AG10803 (cell line): ENCODE measurements at places on chromosomes 11 and 22.

DNA sequence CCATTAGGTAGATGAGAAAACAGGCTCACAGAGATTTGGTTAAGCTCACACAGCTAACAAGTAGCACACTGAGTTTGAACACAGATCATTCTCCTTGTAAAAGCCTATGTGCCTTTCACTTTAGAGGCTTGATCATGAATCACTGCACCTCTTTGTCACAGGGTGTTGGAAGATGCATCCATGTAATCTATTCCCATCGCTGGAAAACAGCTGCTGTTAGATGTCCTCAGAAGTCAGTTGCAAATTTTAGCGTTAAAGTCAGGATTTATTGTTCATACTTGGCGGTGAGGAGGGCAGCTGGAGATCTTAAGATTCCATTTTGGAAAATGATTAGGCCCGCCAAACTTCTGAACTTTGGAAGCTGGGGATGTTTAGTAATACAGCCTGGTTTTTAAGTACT lies 2.6 kb downstream of the CNTF start:
- peak; percentile 16 for DNase-seq

DNA sequence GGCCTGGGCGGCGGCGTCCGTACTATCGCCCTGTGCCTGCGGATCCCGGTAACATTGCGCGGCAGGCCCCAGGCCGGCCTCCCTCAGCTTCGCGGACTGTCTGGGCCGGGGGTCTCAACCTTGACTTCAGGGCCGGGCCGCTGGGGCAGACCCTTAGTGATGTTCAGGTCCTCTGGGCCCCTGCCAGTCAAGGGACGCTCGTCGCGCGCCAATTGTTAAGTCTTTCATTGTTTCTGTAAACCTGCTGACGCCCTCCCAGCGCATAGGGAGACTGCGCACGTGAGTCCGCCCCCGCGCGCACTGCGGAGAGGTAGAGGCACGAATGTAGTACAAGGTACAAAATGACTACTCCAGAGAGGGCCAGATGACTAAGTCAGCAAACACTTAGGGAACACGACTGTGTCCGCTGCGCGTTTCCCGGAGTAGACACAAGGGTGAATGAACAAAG lies 451 bp upstream of the HDHD5 start:
- peak; percentile 46 for DNase-seq

- no peak for DNase-seq
These were observed 14.2 kb downstream of the P2RY6 start for GRCh38 chr11:73286240-73286810.

- DNase-seq = peak; percentile 55
These were observed 651 bp upstream of the FAM83F start for GRCh38 chr22:39994041-39994565.

DNA sequence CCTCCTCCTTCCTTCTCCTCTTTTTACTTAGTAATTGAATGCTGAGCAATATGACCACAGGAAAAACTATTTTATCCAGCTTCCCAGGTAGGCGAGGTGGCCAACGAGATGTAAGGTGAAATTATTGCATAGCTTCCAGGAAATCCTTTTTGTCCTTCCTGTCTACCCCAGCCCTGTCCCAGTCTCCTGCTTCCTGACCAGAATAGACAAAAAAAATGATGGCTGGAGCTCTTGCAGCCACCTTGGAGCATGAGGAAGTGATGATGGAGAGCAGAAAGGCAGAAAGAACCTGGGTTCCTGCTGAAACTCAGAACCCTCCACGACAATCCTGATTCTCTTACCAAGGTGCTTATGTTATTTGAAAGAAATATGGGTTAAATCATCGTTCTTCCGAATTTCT lies 33.9 kb downstream of the DUSP8 start:
- no peak for DNase-seq

DNA sequence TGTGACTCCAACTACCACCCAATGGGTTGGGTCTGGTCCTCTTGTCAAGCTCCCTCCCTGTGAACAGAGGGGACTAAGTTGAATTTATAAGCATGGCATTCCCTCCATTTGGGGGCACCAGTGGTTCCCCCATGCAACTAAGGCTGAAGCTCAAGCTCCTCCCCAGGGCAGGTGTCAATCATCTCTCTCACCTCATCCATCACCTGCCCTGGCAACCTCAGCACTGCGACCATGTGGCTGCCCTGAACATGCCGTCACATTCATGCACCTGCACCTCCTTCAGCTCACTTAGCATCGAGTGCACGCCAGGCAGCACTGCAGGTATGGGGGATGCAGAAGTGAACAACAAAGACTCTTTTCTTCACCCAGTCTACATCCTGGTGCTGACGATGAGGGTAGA lies 799.3 kb downstream of the TBC1D22A start:
- no peak for DNase-seq

- no peak for DNase-seq
These were observed 7.0 kb downstream of the CD3E start for GRCh38 chr11:118311518-118311917.

DNA sequence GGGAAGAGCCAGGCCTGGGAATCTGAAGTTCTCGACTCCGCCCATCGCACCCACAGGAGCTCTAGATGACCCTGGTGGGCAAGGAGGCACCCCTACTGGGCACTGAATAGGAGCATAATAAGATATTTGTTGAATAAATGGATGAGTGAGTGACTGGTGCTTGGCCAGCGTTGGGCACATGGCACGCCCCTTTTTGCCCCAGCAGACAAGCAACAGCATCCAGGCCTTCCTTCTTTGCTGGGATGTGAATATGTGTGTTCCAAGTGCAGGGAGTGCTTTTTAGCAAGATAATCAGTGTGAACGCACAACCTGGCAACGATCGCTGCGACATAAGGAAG lies 443 bp upstream of the CELF1 start:
- DNase-seq = peak; percentile 35

- no peak for DNase-seq
These were observed 36.0 kb downstream of the ZBTB44 start for GRCh38 chr11:130278745-130279144.

- peak; percentile 25 for DNase-seq
These were observed 3.3 kb upstream of the SHISA8 start for GRCh38 chr22:41917903-41918791.

- peak; percentile 69 for DNase-seq
These were observed 237.8 kb downstream of the TTC28 start for GRCh38 chr22:28441720-28442263.
